ENCODE measurements at places on chromosomes 7 and 10. TPM values are rescaled to one million over a fixed set of nuclear protein-coding genes. Genes with fewer than 3 reads are reported as not detected.

The EN2 gene
- not detected for total RNA-seq

The WEE2 gene
- not detected for total RNA-seq

The TMEM196 gene
- not detected for total RNA-seq

The CPED1 gene
- 6.1 TPM for total RNA-seq

The FKBP6 gene
- total RNA-seq, result not detected

The SPDYE8 gene
- total RNA-seq, result not detected

The GARIN1A gene
- total RNA-seq, result 5.9 TPM

The DNAH11 gene
- 0.43 TPM for total RNA-seq

The C10orf105 gene
- total RNA-seq, result not detected

The RBM20 gene
- total RNA-seq, result 1.5 TPM

The EMX2 gene
- total RNA-seq, result not detected

The LIPJ gene
- total RNA-seq, result not detected

The RTKN2 gene
- 8.4 TPM for total RNA-seq

The IKZF1 gene
- 0.60 TPM for total RNA-seq

The SFTPA1 gene
- total RNA-seq, result not detected

The AKR1D1 gene
- total RNA-seq, result not detected

The PRKAR2B gene
- total RNA-seq, result 7.6 TPM

The GLI3 gene
- 22.1 TPM for total RNA-seq

The FAM25C gene
- total RNA-seq, result not detected

The PLAC9 gene
- total RNA-seq, result 2.3 TPM

Measured in astrocyte (in vitro differentiated cells and primary cell).